NCI-H1105 (cell line): ENCODE measurements at places on chromosomes 2 and 18.

GRCh38 chr18:44588508-44588907 lies 92.2 kb upstream of the SETBP1 start:
- DNase-seq = no peak

GRCh38 chr2:148508878-148509287 lies 135.7 kb upstream of the EPC2 start:
- DNase-seq = no peak

DNA sequence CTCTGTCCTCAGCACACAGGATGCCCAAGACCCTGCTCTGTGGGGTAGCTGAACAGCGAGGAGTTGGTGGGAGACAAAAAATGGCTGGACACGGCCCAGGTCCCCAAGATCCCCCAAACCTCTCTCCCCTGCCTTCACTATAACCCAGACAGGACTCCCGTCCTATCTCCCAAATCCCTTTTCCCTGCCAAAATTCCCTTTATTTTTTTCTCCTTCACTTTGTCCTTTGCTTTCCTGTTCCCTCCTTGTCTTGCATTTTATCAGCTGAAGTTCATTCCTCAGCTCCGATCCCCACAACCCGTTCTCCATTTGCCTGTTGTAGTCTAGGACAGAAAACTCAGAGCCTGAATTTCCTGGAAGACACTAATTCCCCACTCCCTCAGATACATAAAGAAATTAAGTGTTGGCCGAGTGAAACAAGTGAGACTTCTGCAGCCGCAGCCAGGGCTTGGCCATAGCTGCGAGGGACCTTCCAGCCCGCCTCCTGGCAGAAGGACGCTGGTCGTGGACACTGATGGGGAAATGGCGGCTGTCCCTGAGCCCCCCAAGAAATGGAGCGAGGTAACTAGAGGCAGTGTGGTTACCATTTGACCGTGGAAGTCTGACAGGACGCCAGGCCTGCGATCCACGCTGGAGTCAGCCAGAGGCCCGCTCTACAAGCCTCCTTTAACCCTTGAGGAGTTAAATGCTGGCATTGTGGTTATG lies 173.6 kb downstream of the BCL2 start:
- no peak for DNase-seq

GRCh38 chr2:223696719-223697118 lies 94.6 kb upstream of the SCG2 start:
- no peak for DNase-seq

GRCh38 chr2:219073413-219074129 lies 12.8 kb upstream of the IHH start:
- peak; percentile 36 for DNase-seq

- DNase-seq = no peak
These were observed 5.0 kb upstream of the TET3 start for GRCh38 chr2:73979686-73980085.
